Thoracic aorta (tissue), 2 donors: ENCODE measurements at places on chromosomes 16 and 17. TPM values are rescaled to one million over a fixed set of nuclear protein-coding genes. Genes with fewer than 3 reads are reported as not detected.
A peak's percentile ranks its signal among the peaks of the same experiment; 100 is the strongest.

DNA sequence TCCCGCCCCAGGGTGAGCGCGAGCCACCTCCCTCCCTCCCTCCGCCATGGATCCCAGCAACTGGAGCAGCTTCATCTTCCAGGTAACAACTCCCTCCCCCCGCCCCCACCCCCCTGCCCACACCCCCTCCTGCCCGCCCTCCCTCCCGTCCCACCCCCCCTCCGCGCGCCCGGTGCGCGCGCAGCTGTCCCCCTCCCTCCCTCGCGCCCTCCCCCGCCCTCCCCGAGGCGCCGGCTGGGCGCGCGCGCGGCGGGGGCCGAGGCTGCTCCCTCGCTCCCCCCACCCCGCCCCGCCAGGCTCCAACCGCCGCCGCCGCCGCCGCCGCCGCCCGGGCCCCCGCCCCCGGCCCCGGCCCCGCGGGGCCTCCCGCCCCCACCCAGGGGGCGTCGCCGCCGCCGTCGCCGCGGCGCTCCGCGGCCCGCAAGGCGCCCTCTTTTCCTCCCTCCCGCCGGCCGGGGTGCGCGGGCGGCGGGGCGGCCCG is at the start of gene MAZ:
TSS of gene MAZ (plus strand) at position 431 of the 481 bp plus-strand sequence. CDS start 173 bp downstream, outside the sequence.
- H3K4me1 ChIP-seq = peaks cover 51% of the 10 kb centered on the region
- no peaks in the 10 kb centered on the region for H3K27me3 ChIP-seq
- H3K27ac ChIP-seq = peak within 1 kb of the TSS; percentile 95
- DNase-seq = no peak
- peaks cover 9% of the 10 kb centered on the region for H3K36me3 ChIP-seq

Gene NPB
- 0.35 TPM for total RNA-seq

Gene RPL19
- total RNA-seq = 1,315 TPM

Gene RAB11FIP4
- total RNA-seq = 0.68 TPM

Gene ENGASE
- 50.0 TPM for total RNA-seq

- H3K36me3 ChIP-seq = no peaks in the 10 kb centered on the region
- DNase-seq = no peak
- no peak overlapping the region for H3K27ac ChIP-seq
- H3K4me1 ChIP-seq = peaks cover 28% of the 10 kb centered on the region
- no peak overlapping the region for H3K4me3 ChIP-seq
- H3K27me3 ChIP-seq = no peaks in the 10 kb centered on the region
Measured at GRCh38 chr16:49542391-49542891, 168.8 kb downstream of the C16orf78 start.

DNA sequence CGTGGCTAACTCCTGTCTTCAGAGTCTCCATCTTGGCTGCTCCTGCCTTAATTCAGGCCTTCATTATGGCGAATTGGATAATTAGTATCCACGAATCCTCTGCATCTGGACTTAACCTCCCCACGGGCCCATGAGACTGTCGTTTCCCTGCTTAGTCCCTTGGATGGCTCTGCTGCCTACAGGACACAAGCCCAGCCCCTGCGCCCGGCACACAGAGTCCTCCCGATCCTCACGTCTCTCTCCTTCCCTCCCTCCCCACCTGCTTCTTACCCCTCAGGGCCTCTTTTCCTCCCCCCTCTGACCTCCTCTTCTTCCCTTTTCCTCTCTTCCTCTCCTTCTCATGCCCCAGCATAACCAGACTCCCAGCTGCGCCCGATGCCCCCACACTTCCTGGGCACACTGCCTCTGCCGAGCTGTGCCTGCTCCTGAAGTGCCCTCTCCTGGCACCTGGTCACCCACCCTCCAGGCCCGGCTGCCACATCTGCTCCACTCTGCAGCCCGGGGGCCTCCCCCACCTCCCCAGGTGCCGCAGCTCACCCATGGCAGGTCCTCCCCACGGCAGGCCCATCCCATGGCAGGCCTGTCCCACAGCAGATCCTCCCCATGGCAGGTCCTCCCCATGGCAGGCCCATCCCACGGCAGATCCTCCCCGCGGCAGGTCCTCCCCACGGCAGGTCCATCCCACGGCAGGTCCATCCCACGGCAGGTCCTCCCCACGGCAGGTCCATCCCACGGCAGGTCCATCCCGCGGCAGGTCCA is 45.9 kb downstream of the RPH3AL start:
- no peak overlapping the region for H3K4me3 ChIP-seq
- no peaks in the 10 kb centered on the region for H3K4me1 ChIP-seq
- no peak overlapping the region for H3K27ac ChIP-seq

DNA sequence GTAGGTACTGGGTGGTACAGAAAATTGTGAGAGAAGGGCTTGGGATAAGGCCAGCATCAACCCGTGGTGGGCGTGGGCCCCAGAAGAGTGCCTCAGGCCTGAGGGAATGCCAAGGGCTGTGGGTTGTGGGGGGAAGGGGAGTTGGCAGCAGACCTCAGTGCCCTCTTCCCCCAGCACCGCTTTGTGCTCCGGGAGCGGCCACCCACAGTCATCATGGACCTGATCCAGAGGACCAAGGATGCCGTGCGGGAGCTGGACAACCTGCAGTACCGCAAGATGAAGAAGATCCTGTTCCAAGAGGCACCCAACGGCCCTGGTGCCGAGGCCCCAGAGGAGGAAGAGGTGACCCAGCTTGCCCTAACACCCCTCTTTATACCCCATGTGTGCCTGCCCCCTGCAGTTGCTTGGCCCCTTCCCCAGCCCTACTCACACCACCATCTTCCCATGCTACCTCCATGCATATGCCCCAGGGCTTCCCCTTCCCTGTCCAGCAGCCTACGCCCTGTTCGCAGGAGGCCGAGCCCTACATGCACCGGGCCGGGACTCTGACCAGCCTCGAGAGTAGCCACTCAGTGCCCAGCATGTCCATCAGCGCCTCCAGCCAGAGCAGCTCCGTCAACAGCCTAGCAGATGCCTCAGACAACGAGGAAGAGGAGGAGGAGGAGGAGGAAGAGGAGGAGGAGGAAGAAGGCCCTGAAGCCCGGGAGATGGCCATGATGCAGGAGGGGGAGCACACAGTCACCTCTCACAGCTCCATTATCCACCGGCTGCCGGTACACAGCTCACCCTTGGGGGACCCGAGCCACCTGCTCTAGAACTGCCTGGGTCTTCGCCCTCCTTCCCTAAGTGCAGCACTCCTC is 9.1 kb downstream of the TAOK2 start:
- H3K27ac ChIP-seq = no peak overlapping the region
- no peak for DNase-seq
- no peaks in the 10 kb centered on the region for H3K4me1 ChIP-seq
- H3K36me3 ChIP-seq = peaks cover 92% of the 10 kb centered on the region
- no peaks in the 10 kb centered on the region for H3K27me3 ChIP-seq

DNA sequence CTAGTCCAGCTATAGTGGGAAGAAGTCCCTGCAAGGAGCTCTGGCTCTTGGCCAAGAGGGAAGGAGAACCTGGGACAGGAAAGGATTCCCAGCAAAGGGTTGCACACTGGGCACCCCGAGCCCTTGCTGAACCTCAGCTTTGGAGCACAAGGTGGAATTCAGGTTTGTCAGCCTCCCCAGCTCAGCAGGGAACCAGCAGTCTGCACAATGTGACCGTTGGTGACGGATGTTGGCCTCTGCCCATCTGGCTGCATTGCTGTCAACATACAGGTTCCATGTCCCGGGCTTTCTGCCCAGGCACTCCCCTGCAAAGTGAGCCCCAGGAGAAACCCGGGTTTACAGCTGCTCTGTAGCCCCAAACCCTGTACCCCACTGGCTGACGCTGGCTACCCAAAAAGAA is 6.7 kb downstream of the RPRML start:
- H3K36me3 ChIP-seq = no peaks in the 10 kb centered on the region
- DNase-seq = no peak
- H3K4me3 ChIP-seq = no peak overlapping the region
- H3K27ac ChIP-seq = no peak overlapping the region
- H3K27me3 ChIP-seq = no peaks in the 10 kb centered on the region

Gene TPSB2
- 198 TPM for total RNA-seq

- H3K4me3 ChIP-seq = no peak overlapping the region
- H3K27ac ChIP-seq = no peak overlapping the region
- H3K4me1 ChIP-seq = no peaks in the 10 kb centered on the region
- no peaks in the 10 kb centered on the region for H3K27me3 ChIP-seq
Measured at GRCh38 chr17:73713136-73713535, 68.9 kb upstream of the SDK2 start.

GRCh38 chr17:44733753-44734152 is 25.0 kb upstream of the ADAM11 start:
- H3K4me3 ChIP-seq = no peak overlapping the region
- no peaks in the 10 kb centered on the region for H3K4me1 ChIP-seq
- H3K27me3 ChIP-seq = no peaks in the 10 kb centered on the region
- H3K27ac ChIP-seq = no peak overlapping the region
- no peak for DNase-seq

GRCh38 chr16:74893541-74893940 is 91.4 kb downstream of the WDR59 start:
- DNase-seq = no peak
- H3K27ac ChIP-seq = no peak overlapping the region
- H3K36me3 ChIP-seq = peaks cover 28% of the 10 kb centered on the region

GRCh38 chr16:19210968-19211367 is 42.9 kb downstream of the SYT17 start:
- no peaks in the 10 kb centered on the region for H3K4me1 ChIP-seq
- H3K27ac ChIP-seq = no peak overlapping the region
- no peak for DNase-seq
- H3K4me3 ChIP-seq = no peak overlapping the region
- H3K27me3 ChIP-seq = no peaks in the 10 kb centered on the region

DNA sequence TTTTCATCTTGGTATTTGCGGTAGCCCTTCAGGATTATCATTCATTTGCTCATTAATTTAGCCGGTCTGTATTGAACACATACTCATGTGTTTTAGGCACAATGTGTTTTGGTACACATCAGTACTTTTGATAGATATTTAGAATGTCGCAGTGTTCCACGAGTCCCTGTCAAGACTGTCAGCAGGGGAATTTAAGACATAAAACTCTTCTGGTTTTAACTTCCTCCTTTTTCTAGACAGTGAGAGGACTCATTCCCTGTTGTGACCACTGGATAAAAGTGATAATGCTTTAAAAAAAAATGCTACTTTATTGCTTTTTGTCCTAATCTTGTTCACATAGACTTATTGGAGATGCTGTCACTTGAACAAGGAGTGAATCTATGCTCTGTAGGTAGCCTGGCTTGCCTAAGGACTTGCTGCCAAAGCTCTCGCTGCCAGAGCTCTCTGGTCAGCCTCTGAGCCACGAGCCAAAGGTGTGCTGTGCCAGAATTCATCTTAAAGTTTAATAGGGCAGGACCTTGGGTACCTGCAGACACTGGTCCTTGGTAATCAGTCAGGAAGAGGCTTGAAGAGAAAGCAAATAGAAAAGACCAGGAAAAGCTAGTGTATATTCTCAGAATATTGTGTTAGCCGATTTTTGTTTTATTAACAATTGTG is 5.4 kb downstream of the DCAF7 start:
- no peaks in the 10 kb centered on the region for H3K36me3 ChIP-seq
- DNase-seq = no peak
- H3K4me3 ChIP-seq = no peak overlapping the region
- H3K27me3 ChIP-seq = no peaks in the 10 kb centered on the region
- H3K4me1 ChIP-seq = peaks cover 14% of the 10 kb centered on the region

DNA sequence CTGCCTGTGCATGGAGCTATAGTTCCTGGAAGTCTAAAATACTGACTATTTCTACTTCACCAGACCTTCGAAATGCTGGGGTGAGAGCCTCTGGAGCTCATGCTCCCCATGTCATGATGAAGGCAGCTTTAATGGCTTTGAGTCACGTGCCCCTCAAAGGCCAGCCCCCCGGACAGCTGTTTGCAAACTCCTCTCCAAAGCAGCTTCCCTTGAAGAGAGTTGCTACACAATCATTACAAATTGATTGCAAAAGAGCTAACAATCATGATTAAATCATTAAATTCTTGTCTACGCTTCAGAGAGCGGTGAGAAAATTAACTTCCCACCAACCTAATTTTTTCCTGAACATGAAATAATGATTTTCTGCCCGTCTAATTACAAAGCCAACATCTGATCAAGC is 134.8 kb upstream of the IRX6 start:
- H3K27me3 ChIP-seq = no peaks in the 10 kb centered on the region
- DNase-seq = no peak
- H3K4me3 ChIP-seq = no peak overlapping the region
- H3K36me3 ChIP-seq = no peaks in the 10 kb centered on the region

Gene SPNS3
- total RNA-seq = 1.9 TPM

DNA sequence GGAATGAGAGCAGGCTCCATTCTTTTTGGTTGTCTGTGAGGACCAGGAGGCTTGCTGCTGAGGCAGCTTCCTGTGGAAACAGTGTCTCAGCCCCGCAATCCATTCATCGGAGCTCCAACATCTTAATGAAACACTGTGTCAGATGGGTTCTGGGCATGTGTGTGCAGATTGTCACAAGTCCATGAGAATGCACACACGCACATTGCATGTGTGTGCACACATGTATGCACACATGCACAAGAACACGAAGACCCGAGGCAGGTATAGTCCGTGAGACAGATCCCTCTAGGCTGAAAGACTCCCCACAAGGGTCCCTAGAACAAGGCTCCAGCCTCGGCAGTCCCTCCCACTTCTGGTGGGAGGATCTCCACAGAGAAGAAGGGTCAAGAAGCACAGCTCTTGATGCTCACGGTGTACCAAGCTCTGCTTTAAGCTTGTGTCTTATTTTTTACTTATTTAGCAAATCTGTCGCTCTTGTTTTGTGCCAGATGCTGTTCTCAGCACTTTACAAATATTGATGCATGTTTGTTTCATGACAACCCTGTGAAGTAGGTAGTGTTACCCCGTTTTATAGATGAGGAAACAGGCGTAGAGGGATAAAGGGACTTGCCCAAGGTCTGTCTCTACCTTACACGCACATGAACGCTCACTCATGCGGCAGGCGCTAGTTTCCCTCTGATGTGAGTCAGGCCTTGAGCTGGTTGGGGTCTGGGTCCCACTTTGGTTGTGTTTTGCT is 213.1 kb downstream of the SEC14L1 start:
- H3K4me1 ChIP-seq = peaks cover 16% of the 10 kb centered on the region
- H3K36me3 ChIP-seq = no peaks in the 10 kb centered on the region
- no peaks in the 10 kb centered on the region for H3K27me3 ChIP-seq
- H3K4me3 ChIP-seq = no peak overlapping the region
- no peak for DNase-seq
- no peak overlapping the region for H3K27ac ChIP-seq

DNA sequence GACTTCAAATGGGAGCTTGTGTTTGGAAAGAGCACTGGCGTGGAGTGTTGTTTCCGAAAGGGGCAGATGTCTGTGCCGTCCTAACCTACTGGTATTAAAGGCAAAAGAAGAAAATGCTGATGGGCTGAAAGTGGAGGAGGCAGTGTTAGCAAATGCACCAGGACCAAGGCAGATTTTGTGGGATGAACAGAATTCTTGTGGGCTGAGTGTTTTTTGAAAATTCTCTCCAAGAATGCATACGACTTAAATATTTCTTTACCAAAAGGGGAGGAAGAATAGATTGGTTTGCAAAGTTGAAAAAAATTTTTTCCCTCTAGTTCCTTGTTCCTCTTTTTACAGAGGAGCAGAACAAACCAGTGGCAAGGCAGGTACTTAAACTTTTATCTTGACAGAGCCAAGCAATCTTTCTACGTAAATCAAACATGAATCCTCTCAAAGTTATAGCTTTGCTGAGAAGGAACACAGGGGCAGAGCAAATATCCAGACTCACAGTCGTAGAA is 16.8 kb downstream of the MARCHF10 start:
- H3K27ac ChIP-seq = no peak overlapping the region
- no peak for DNase-seq
- no peaks in the 10 kb centered on the region for H3K36me3 ChIP-seq
- H3K27me3 ChIP-seq = no peaks in the 10 kb centered on the region
